Nucleus accumbens (tissue), 56 donors: ENCODE measurements at places on chromosomes 1 and 21.
A peak's percentile ranks its signal among the peaks of the same experiment; 100 is the strongest.

GRCh38 chr1:207971331-207972219 is 60.6 kb upstream of the CD34 start:
- no peak for DNase-seq

DNA sequence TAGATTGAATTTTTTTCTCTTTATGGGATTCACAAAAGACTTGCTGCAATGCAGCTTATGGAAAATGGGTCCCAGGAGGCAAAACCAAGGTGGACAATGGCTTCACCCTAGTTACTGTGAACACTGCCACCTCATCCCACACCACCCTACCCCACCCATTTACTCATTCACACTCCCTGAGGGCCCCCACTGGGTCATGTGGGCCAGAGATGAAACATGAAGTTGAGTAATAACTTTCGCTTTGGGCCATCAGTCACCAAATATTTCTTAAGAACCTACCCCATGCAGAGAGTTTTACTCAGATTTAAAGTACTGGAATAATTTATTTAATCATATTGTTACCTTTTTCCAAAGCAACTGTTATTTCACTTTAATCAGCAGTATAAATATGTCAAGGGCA is 191.8 kb downstream of the TPR start:
- DNase-seq = no peak

- no peak for DNase-seq
These were observed 414.6 kb upstream of the PTBP2 start for GRCh38 chr1:96306809-96307560.

GRCh38 chr1:85224734-85225623 is 24.2 kb upstream of the SYDE2 start:
- DNase-seq = no peak

DNA sequence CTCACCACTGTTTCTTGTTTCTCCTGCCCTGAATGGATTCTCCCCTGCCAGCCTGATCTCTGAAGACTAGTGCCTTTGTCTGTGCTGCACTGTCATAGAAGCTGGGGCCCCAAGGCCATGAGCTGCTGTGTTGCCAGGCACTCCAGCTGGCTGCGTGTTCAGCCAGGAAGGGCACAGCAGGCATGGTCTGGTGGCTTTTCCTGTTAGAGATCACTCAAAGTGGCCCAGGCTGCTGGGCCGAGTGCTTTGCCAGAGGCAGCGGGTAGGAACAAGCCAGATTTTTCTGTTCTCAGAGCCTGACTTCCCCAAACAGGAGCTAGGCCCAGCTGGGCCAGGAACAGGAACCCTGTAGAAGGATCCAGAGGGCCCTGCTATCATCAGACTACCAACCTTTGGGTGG is 5.2 kb downstream of the ADPRS start:
- DNase-seq = peak; percentile 88

- DNase-seq = no peak
These were observed 20.4 kb upstream of the FGGY start for GRCh38 chr1:59276439-59276851.

DNA sequence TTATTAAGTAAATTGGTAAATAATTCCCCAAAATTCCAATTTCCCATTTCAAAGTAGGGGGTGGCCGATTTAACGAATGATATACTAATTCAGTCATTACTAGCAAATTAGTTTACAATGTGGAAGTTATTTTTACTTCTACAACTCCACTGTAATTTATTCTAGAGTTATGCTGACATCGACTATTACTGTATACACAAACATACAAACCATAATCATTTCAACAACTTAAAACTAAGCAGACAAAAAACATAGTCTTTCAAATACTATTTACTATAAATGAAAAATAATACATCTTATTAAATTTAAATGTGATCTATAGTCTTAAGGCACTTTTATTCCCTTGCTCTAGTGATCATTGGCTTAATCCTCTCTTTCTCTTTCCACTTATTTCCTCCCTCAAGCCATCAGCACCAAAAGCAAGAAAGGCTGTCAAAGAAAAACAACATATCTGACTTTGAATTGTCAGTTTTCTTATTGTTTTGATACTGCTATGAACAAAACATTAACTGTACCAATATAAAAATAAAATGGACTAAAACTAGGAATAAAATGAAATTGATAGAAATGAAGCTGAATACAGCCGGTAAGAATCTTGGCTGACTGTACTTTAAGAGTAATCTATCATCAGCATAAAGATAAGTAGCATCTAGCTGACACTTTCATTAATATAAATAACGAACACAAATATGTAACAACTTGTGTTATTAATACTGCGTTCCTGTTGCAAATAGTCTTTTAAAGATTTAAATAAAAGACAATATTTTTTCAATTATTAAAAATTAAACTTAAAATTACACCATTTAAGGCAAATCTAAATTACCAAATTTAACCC is 4.1 kb downstream of the CDC42BPA start:
- no peak for DNase-seq

- DNase-seq = peak; percentile 87
These were observed at the start of gene MTX1 for GRCh38 chr1:155208541-155209311. TSS of gene MTX1 (plus strand) at chr1:155208695. CDS start at chr1:155208805, 110 bp downstream.

DNA sequence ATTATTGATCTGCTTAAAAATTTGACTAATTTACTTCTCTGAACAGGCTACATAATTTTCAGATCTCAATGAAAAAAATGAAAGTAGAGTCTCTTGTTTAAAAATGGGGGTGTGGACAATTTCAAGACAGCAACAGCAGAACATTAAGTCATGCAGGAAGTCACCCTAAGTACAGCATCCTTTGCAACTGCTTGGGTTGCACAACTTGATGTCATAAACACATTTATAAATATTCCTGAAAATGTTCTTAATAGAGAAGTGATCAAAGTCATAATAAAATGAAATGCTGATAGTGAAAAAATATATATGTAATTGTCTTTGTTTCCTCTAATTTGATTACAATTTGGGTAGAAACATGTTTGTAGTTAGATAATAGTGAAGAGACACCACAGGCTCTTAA is 79.3 kb downstream of the TNNI3K start:
- DNase-seq = no peak

GRCh38 chr21:35921471-35921870 is 138.9 kb downstream of the SETD4 start:
- DNase-seq = no peak
